Non-pigmented ciliary epithelial cell (primary cell): ENCODE measurements at places on chromosomes 4 and X.

DNA sequence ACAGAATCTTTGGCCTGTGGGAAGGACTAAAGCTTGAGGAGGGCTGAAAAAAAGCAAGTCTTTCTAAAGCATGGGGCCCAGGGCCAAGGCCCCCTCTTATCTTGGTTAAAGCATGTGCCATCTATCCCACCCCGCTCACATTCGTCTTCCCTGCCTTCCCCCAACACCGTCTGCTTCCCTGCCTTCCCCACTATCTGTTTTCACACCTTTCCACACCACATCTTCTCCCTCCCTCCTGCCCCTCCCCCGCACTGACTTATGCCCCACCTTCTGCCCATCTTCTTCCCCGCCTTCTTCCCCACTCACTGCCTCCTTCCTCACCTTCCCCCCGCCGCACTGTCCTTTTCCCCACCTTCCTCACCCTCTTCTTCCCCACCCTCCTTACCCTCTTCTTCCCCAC, 890 bp upstream of the NAP1L5 start:
- no peak for DNase-seq

DNA sequence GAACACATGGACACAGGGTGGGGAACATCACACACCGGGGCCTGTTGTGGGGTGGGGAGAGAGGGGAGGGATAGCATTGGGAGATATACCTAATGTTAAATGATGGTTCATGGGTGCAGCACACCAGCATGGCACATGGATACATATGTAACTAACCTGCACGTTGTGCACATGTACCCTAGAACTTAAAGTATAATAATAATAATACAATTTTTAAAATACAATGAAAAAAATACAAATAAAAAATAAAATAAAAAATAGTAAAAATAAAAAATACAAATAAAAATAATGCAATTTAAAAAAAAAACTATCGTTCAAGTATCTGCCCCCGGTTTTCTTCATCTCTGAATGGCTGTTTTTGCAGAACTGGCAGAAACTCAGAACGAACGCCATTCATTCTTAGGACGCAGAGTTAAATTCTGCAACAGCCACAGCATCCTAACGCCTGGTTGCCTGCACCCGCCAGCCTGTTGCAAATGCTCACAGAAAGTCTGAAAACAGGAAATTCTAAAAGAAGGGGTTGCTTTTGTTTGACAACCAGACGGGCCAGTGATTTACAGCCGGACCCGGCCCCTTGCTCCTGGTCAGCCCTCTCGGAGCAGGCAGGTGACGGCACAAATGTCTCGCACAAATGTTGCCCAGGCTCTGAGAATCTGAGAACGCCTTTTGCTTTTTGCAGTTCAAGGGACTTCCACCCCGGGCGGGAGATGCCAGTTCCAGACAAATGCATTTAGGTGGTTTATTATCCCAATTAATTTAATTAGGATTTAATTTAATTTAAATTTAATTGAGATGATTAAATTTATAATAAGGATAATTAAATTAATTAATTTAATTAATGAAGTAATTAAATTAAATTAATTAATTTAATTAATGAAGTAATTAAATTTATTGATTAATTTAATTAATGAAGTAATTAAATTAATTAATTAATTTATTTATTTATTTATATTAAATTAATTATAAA, 47.8 kb downstream of the CRLF2 start:
- no peak for DNase-seq

- no peak for DNase-seq
These were observed 224.0 kb upstream of the HHIP start for GRCh38 chr4:144421839-144422565.

DNA sequence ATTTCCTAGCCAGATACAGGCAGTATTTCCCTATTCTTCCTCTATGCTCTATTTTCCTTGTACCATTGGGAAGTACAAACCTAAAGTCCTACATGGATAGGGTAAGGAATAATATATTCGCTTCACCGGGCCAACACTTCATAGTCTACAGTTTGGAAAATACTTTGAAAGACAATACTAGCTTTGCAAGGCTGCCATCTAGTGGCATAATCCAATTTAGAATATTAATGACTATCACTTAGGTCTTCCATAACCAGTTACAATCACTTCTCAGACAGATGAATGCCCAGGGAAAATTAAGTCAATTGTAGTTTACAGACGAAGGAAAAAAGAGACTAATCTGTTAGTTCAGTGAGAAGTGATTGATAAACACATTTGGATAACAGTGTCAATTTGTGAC, 141.0 kb upstream of the FAM47C start:
- no peak for DNase-seq

DNA sequence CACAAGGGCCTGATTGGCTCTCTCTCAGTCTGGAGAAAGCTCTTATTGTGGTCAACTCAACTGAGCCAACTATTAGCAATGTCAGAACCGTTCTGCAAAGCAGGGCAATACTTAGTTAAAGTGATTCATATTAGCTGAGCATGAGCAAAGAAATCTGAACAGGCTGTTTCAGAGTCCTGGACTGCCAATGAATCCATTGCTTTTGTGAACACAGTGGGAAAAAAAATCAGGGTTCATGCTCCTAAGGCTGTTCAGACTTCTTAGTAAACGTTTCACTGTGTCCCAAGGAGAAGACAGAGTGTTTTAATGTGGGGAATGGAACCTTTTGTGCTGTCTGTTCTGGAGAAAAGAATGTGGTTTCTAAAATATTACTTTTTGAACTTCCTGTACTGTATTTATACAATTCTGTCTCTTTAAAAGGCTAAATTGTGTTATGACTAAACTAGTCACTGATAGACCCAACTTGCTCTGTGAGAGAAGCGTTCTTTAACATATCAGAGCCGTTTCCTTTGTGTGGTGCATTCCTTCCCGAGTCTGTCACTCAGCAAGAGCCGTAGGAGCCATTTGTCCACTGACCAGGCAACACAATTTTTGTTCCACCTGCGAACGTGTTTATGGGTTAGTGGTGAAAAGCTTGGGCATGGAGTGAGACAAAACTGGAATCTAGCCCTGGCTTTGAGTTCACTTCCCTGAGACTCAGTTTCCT, 366.1 kb downstream of the FBXO8 start:
- DNase-seq, result no peak

- DNase-seq, result no peak
These were observed 364.8 kb downstream of the PCDH10 start for GRCh38 chr4:133513901-133514300.

GRCh38 chrX:135420831-135421230, 913 bp upstream of the SMIM10L2A start:
- DNase-seq, result no peak

DNA sequence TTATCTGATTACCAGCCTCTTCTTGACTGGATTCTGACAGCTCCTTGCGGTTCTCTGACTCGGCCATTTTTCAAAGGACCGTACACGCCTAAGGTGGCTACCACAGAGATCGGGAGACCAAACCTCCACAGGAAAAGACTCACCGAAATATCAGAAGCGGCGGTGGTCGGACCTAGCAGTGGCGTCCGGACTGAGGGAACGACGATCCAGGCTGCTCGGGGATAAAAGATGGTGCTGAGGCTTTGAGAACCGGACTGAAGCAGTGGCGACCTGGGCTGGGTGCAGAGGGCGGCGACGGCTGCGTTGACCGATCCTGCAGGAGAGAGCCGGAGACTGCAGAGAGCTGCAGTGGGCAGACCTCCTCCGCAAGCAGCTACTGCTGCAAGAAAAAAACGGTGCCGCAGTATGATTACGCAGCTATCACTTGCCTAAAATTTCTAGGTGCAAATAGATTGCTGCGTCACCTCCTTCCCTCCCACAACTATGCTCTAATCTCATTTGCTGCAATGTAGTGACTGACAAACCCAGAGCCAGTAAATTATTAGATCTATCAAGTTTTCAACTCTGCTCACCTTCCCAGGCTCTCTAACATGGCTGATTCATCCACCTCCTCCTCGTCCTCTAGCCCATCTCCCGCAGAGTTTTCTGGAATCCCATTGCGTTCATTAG, at the start of gene NAP1L2:
TSS of gene NAP1L2 (minus strand) at position 426 of the 669 bp plus-strand sequence. CDS start at position 67, 359 bp downstream.
- no peak for DNase-seq

DNA sequence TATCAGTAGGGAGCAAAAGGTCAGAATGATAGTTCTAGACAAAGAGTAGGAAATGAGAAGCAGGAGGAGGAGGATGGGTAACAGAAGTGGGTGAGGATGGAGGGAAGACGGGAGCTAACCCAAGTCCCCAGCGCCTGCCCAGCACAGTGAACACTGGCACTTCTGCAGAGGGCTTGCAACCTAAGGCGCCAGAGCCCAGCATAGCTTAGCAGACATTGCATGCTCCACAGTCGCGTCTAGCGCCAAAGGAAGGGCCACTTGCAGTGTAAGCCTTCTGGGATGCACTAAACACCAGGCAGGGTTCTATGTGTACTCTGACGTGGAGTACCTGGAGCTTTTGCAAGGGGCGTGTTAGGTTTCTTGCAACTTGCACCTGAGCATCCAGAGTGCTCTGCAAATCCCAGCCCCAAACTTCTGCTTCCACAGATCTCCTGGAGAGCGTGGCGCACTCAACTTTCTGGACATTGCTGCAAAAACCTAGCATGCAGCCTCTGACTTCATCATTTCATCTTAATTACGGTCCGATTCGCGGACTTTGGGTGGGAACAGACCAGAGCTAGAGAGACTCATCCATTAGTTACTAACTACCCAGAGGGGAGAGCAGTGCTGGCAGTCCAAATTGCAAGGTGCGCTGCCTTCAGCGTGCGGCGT, 46.5 kb upstream of the NKAP start:
- no peak for DNase-seq

DNA sequence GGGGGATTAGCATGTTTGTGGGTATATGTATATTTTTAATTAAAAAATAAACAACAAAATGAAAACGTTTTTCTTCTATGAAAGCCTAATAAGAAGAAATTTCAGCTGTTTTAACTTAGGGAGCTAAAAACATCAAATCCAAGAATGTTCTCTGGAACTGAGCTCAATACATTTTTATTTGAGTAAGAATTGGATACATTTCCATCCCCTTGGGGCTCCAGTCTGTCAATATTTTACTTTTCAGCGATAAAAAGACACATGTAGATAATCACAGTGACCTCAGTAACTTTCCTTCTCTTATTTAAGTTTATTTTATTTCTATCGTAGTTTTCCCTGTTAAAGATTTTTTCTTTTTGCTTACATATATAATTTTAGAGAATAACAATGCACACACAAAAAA, 59.3 kb downstream of the ELOVL6 start:
- no peak for DNase-seq

DNA sequence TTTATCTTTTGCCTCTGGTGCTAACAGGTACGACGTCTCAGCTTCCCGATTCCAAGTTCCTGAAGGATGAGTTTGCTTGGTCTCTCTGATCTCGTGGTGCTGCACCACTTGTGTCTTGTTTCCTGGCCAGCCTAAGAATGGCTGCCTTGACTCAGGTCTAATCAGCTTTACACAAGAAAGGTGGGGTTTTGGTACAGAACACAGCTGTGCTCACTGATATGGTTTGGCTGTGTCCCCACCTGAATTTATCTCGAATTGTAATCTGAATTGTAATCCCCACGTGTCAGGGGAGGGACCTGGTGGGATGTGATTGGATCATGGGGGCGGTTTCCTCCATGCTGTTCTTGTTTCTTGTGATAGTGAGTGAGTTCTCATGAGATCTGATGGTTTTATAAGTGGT, 305.3 kb upstream of the NOCT start:
- DNase-seq, result no peak

DNA sequence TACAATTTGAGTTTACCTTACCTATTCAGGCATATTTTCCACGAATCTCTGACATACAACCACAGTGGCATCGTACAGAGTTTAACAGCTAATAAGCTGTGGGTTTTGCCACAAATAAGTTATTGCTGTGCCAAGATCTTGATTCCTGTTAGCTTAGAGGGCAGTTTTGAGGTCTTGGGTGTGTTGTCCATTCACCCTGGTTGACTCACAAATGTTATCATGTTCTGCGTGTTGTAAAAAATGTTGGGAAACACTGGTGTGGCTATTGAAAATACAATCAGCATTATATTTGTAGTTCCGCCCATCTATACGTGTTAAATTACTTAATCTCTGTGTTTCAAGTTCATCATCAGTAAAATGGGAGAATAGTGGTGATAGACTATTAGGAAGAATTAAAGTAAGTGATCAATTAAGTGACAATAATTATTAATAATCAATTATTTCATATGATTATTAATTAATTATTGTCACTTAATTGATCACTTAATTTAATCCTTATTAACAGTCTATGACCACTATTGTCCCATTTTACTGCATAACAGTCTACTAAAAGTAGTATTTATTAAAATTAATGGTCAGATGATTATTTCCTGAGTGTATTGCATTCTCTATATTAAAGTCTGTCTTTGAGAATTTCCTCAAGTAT, 96.3 kb downstream of the TMA16 start:
- no peak for DNase-seq

DNA sequence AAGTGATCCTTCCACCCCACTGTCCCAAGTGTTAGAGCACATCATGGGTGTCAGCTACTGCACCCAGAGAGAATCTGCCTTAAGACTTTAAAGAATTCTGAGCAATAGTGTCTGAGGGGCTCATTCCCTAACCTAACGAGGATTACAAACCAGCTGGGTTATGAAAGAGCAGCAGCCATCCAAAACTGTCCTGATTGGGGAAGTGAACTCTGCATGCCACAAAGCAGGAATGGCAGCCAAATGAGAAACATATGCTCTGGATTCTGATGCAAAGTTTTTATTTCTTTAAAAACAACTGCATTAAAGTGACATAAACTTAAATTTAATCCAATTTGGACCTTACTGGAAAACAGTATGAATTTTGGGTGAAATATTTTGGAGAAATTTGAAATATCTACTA, 103.2 kb downstream of the ANXA3 start:
- DNase-seq, result no peak

- no peak for DNase-seq
These were observed 5.7 kb upstream of the SCOC start for GRCh38 chr4:140367738-140368137.
